ENCODE measurements at places on chromosomes 4 and X.

DNA sequence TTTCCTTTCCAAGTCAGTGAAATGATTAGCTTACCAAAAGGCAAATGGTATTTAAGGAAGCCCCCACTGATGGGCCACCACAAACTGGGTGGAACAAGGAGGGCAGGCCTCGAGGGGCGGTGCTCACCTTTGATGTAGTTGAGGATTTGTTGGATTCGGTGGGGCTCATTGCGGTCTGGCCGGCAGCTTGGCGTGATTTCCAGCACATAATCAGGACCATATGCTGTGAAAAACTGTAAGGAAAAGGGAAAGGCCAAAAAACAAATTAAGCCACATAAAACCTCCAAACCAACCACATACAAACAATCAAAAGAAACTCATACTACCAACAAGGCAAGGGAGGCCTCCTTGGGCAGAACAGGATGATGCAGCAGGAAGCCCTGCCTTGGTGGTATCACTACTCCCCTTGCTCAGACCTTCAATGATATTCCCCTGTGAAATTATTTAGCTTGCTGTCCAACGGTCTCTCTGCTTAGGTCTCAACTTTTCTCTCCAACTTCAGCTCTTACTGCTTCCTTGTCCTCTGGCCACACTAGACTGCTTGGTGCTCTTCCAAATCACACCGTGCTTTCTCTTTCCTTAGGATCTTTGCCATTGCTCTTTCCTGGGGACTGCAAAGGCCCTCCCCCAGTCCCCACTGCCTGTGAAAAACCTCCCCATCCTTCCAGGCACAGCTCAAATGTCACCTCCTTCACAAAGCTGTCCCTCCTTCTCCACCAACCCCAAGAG lies 46.1 kb upstream of the CITED1 start:
- no peak for DNase-seq

DNA sequence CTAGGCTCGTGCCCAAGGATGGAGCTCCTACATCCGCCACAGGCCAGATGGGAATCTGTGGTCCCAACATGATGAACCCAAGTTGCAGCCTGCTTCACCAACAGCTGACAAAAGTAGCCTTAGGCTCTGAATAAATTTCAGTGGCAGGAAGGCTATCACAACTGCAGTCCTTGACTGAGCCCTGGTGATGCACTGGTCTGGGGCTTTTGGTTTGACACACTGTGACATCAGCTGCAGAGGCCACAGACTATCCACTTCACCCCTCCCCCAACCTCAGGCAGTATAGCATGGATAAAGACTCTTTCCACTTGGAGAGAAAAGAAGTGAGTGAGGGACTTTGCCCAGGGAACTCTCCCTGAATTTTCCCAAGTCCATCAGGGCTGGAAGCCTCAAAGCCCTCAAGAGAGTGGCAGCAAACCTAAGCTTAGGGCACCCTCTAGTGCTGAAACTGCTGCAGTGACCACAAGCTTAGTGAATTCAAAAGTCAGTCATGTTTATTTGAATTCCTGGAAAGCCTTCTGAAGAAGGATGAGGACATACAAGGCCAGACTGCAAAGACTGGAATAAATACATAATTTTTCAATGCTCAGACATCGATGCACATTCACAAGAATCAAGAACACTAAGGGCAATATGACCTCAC lies 135.0 kb upstream of the TENT5D start:
- DNase-seq = no peak

- DNase-seq = no peak
Observed at GRCh38 chrX:54492340-54492739, 3.7 kb downstream of the FGD1 start.

DNA sequence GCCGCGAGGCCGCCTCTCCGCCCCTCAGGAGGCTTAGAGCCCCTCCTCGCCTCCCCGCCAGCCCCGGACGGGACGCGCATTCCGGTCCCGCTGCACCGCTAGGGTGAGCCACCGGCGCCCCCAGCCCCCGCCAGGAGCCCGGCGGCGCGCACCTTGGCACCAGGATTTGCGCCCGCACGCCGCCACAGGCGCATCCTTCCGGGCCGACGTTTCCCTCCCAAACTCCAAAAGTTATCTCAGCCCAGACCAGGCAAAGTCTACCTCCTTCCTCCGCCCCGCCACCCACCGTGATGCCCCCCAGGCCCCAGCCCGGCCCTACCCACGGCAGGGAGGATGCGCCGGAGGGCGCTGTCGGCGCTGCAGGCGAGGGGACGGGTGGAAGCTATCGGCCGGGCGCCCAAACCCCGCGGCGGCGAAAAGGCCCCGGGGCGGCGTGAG lies 538 bp downstream of the SCML2 start:
- DNase-seq = no peak

- DNase-seq = no peak
Observed at GRCh38 chrX:12679522-12679921, 111.7 kb upstream of the PRPS2 start.

GRCh38 chr4:140595065-140595464 lies 26.3 kb upstream of the UCP1 start:
- DNase-seq = no peak

DNA sequence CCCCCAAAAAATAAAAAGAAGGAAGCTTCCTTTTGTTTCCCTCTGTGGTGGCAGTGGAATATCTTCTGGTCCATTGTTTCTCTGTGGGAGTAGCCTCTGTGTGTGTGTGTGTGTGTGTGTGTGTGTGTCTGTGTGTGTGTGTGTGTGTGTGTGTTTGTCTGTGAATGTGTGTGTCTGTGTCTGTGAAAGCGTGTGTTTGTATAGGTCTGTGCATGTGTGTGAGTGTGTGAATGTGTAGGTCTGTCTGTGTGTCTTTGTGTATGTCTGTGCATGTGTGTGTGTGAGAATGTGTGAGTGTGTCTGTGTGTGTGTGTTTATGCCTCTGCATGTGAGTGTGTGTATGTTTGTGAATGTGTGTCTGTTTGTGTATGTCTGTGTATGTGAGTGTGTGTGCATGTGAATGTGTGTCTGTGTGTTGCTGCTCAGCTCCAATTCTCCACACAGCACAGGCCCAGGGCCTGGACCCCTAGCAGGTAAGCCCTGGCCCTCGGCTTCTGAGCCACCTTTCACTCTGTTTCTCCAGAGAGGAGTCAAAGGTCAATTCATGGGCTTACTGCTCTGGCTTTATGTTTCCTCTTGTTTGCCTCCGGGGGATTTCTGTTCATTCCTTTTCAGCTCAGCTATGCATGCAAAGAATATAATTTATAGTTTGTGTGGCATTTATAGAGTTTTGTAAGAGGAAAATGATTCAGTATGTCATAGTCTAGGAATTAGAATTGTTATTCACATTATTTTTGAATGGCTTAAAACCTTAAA lies 89.8 kb downstream of the UCHL1 start:
- no peak for DNase-seq

DNA sequence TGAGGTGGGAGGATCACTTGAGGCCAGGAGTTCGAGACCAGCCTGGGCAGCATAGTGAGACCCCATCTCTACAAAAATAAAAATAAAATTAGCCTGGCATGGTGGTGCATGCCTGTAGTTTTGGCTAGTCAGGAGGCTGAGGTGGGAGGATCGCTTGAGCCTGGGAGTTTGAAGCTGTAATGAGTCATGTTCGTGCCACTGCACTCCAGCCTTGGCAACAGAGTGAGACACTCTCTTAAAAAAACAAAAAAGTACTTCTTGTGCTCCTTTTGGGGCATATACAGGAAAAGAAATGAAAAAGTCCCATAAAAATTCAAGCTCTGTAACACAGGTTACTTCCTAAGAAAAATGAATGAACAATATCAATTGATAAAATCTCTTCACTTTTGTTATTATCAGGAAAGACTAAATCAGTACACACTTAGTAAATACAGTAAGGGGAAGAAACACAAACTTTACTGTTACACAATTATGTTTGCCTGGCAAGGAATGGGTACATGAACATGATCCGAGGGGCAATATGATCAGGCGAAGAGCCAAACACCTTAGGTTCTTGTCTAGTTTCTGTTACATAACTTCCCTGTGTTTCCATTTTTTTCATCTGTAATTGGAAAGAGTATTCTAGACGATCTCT lies 46.9 kb downstream of the CCDC158 start:
- no peak for DNase-seq

GRCh38 chr4:159012381-159012780 lies 90.5 kb upstream of the RAPGEF2 start:
- DNase-seq = no peak

GRCh38 chr4:142703694-142704309 lies 142.3 kb downstream of the INPP4B start:
- no peak for DNase-seq

- no peak for DNase-seq
Observed at GRCh38 chr4:76219299-76220055, 5.9 kb upstream of the SCARB2 start.

GRCh38 chrX:149248073-149248625 lies 257.0 kb downstream of the IDS start:
- no peak for DNase-seq

DNA sequence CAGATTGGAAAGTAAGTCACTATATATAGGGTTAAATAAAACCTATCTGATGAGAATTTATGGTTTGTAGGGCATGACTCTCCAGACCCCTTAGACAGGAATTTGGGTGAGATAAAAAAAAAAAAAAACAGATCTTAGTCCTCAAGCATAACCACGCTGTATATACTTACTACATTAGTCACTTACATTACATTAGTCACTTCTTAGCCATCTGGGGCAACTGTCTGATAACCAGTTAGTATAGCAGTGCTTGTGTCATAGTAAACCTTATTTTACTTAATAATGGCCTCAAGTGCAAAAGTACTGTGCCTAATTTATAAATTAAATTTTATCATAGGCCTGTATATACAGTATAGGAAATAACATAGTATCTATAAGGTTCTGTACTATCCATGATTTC lies 60.2 kb upstream of the RPS6KA6 start:
- DNase-seq = no peak

DNA sequence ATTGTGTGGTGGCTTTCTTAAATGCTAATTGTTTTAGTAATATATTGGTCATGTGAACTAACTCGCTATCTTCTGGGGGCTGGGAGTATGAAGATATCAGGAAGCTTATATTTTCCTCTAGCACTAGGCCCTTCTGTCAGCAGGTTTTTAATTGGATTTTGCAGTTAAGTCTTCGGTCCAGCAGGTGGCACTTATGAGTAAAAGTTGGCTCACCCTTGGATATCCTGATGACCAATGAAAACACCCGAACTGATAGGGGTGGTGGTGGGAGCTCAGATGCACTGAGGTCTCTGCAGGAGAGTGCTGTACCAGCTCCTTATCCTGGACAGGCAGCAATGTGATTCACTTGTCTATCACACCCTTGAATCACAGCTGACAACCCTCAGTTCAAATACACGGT lies 1365.8 kb upstream of the DIAPH2 start:
- no peak for DNase-seq

- DNase-seq = peak; percentile 26
Observed at GRCh38 chrX:94831364-94831763, 1157.4 kb downstream of the FAM133A start.

DNA sequence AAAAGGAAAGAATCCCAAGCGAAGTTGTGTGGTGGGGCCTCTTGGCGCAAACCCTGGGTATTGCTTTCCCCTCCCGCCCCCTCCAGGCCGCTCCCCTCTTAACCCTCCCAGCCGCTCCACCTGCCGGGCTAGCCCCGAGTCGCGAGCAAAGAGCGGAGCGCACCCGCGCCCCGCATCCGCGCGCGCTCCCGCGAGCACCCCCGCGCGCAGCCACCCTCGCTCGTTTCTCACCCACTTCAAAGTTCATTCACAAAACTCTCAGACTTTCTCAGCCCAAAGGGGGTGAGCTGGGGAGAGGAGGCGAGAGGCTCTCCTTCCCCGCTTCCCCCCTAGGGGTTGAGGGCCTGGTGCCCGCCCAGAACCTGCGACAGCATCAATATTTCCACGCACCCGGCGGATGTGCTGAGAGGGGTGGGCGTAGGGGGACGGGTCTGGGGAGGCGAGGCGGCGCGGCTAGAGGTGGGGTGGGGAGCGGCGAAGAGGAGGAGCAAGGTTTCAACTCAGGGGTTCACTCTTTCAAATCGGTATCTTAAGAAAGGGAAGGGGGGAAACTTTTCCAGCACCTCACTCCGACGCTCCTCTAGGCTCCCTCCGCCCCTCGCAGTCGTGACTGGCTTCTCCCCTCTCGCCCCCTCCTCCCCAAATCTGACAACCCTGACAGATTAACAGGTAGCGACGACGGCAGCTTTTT lies 1.8 kb downstream of the MAML3 start:
- no peak for DNase-seq

DNA sequence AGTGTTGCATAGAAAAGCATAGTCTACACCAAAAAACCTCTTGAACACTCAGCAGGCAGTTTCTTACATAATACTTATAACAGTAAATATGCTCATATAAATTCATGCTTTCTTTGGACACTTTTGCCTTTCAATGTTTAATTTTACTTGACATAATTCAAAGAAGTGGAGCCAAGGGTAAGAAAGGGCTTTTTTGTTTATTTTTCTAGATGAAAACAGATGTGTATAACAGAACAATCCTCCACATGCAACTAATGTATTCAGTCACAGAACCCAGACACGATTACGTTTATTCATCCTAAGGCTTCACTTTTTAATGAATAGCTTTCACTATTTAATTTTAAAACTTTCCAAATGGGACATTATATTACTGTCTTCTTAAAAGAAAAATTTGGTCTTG lies 58.0 kb upstream of the PTPN13 start:
- no peak for DNase-seq

DNA sequence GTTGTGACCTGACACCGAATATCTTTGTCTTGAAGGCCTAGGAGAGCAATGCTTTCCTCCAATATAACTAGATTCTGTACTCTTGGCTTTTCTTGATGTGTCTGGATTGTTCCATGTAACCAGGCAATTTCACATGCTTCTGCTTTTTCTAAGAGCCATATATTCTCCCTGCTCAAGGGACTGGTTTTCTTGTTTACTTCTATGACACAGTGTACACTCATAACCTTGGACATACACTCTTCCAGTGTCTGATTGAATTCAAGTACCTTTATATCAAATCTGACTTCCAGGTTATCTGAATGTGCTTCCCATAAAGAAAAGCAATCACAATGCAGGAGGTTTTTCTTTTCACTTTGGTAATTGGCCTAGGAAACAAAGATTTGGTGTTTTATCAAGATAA lies 17.4 kb upstream of the EIF4E start:
- DNase-seq = no peak

DNA sequence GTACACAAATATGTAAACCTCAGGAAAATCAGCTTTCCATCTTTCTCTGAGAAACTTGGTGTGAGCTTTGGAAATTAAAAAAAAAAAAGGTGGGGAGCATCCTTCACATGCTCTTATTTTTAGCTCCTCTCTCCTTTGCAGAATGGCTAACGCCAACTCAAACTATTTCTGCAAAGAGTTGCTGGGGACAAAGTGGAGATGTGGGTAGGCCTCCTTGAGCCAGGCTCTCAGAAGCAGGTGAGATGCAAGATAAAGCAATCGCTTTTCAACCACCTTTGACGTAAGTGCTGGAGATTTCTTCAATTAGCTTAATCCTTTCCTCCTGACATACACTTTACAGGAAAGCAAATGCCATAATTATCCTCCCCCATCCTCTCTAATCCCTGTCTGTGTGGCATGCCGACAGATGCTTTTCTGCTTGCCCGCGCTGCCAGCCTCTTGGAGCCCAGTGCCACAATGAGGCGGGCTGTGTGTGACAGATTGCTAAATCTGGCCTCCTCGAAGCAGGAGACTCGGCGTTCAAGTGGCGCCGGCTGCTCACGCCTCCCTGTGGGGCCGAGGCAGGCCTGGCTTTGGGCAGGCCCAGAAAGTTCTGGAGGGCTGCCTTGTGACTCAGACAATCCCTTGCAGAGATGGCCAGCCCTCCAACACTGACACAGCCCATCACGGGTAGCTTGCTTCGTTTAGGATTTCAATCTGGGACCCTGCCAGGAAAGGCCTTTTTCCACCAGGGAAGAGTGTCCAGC lies 64.9 kb upstream of the SOD3 start:
- DNase-seq = no peak

GRCh38 chrX:129749069-129749468 lies 10.3 kb downstream of the XPNPEP2 start:
- DNase-seq = no peak
